Activated naive CD4-positive, alpha-beta T cell treated with anti-CD3 and anti-CD28 coated beads, Interleukin-2, amount 50 U/mL, for 72 hours (primary cell): ENCODE measurements at places on chromosomes 12 and 14.

- DNase-seq: no peak
Observed at GRCh38 chr12:124995200-124995961, 1.9 kb downstream of the BRI3BP start.

DNA sequence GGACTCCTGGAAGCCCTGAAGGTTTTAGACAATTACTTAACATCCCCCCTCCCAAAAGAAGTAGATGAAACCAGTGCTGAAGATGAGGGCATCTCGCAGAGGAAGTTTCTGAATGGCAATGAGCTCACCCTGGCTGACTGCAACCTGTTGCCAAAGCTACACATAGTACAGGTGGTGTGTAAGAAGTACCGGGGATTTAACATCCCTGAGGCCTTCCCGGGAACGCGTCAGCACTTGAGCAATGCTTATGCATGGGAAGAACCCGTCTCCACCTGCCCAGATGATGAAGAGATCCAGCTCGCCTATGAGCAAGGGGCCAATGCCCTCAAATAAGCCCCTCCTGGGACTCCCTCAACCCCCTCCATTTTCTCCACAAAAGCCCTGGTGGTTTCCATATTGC lies 10.6 kb upstream of the SPPL3 start:
- DNase-seq: no peak

DNA sequence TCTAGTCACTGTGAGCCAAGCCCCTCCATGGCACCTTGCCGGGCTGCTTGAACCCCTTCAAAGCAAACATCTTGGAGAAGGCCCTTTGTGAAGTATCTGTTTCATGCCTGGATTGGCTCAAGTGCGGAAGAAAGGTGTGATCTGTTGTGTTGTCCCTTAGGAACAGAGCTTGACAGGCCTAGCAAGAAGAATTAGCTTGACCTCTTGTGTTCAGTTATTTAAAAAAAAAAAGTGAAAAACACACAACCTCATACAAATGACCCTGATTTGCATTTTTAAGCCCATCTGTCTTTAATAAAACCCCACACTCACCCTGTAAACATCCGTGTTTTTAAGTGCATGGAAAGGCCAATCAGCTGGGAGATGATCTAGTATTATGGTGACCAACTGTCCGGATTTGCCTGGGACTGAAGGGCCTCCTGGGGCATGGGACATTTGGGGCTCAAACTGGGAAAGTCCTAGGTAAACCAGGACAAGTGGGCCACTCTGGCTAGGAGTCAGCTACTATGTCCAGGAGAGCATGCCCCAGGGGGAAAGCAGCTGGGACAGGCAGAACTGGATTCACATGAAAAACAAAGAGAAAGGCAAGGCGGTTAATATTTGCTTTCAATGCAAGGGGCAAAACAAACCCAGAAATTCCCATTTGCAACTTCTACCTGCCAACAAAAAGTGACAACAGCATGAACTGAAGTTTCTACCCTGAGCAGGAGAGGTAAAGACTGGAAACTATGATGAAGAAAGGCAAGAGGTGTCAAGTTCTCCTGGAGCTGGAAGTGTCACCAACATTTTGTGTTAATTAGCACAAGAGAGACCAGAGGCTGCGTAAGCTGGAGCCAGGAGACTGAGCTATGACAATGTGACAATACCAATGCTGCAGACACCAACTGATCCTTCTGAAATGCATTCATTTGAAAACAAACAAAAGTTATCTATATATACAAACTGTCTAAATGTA lies 78.6 kb downstream of the CLMN start:
- no peak for DNase-seq

DNA sequence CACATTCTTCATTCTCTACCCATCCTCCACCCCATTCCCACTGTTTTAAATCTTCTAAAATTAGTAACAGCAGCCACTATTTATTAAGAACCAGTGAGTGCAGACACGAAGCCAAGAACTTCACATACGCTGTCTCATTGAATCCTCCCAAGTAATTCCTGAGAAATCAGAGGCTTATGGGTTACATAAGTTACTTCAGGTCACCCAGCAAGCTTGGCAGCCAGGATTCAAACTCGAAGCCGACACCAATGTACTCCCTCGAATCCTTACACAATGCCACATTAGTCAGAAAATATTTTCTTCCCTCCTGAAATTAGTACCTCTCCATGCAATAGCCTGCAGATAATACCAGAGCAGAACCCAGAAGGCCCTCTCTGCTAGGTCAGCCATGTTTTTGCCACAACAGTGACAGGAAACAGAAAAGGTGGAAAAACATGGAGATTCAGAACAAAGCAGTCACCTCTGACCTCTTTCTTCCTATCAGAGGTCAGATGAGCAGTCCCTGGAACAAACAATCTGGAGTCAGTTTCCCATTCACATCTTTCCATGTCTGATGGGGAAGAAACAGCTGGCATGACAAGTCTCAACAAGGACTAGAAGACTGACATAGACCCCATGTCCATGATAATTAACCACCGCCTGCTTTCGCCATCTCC lies 16.4 kb downstream of the NID2 start:
- DNase-seq: no peak

DNA sequence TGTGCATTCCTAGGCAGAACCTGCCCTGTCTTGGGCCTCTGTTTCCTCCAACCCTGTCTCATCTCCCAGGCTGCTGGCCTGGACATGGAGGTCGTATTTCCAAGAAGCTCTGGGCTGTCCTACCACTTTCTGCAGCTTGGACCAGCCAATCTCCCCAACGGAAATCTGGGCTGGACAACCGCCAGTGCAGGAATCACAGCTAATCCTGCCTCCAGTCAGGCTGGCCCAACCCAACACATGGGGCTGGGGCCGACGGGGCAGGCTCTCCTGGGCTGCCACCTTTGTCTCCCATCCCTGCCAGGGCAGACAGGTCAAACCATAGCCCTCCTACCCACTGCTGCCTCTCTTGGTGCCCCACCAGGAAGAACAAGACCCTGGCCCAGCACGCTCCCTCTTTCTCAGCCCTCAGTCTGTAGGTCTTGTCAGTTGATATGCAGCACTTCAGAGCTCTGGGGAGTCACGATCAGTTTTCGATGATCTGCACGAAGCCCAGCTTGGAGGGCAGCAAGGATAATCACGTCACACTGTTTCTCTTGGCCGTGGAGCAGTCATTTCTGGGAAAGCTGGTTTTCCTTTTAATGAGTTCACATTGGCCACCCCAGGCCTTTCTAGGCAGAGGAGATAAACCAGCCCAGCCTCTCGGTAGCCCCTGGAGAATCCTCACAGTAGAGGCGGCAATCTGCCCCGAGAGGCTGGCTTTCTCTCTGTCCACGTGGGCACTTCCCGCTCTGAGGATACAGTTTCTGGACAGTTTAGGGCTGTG lies 195.2 kb upstream of the PRMT8 start:
- DNase-seq: no peak
